ENCODE measurements at places on chromosomes 1 and 21.

DNA sequence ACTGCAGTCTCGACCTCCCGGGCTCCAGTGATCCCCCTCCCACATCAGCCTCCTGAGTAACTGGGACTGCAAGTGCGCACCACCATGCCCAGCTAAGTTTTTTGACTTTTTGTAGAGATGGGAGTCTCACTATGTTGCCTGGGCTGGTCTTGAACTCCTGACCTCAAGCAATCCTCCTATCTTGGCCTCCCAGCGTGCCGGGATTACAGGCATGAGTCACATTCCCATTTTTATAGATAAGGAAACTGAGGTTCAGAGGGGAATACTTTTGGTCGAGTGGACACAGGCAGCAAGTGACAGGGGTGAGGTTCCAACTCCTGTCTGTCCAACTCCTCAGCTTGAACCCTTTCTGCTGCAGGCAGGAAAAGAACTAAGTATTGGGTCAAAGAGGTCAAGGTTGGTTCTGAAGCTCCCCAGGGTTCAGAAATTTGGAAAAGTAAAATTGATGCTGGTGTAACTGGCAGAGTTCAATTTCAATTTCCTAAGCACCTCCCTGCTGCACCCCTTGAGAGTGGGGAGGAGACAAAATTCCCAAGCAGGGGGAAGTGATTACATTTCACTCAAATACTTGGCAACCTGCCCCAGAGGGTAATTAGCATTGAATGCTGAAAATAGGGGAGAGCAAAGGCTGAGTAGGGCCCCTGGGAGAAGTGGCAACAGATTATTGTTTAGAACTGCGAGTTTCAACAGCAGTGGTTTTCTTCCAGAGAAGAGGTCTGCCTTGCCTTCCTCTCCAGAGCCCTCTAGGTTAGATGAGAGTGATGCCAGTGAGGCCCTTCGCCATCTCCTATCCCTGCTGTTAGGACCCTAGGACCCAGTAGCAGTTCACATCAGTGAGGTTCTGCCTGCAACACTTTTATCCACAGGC lies 17.5 kb upstream of the ALPL start:
- no peak for DNase-seq

GRCh38 chr1:176193663-176194062 lies 13.4 kb downstream of the COP1 start:
- no peak for DNase-seq

GRCh38 chr21:16134134-16134533 lies 404.4 kb downstream of the USP25 start:
- DNase-seq, result no peak

DNA sequence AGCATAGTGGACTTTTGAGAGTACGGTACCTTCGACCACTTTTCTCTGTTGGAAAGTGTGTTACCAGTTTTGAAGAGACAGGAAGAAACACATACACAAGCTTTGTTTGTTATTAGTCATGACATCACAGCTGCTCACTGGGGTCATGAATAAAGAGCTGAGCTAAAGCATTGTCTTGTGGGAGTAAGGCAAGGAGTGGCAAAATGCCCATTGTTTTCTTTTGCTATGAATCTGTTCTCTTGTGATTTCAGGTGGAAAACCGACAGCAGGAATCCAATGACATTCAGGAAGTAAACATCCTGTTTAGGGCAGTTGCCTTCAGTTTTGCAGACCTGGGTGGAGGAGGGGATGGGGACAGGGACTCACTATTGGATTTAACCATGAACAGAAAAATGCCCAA lies 66.2 kb downstream of the RGL1 start:
- DNase-seq, result no peak

- DNase-seq, result no peak
Measured at GRCh38 chr21:46597031-46597430, 7.9 kb downstream of the S100B start.

GRCh38 chr1:42945164-42945563 lies 13.5 kb downstream of the SLC2A1 start:
- DNase-seq, result no peak

GRCh38 chr1:96487971-96488370 lies 233.6 kb upstream of the PTBP2 start:
- DNase-seq, result no peak

DNA sequence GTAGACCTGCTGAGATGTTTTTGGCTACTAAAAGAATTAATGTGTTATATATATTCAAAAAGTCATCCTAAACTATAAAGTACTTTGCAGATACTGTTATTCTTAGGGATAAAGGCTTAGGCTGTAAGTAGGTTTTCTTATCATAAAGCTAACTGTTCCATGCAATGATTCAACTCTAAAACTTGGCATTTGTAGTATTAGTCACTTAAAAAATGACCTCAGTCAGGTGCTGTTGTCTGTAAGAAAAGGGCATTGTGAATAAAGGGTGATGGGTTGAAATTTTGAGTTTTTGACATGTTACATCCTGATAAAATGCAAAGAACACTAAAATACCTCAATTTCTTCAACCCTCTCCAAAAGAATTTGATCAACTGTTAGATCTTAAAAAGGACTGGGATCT lies 32.9 kb downstream of the ADCY10 start:
- no peak for DNase-seq

DNA sequence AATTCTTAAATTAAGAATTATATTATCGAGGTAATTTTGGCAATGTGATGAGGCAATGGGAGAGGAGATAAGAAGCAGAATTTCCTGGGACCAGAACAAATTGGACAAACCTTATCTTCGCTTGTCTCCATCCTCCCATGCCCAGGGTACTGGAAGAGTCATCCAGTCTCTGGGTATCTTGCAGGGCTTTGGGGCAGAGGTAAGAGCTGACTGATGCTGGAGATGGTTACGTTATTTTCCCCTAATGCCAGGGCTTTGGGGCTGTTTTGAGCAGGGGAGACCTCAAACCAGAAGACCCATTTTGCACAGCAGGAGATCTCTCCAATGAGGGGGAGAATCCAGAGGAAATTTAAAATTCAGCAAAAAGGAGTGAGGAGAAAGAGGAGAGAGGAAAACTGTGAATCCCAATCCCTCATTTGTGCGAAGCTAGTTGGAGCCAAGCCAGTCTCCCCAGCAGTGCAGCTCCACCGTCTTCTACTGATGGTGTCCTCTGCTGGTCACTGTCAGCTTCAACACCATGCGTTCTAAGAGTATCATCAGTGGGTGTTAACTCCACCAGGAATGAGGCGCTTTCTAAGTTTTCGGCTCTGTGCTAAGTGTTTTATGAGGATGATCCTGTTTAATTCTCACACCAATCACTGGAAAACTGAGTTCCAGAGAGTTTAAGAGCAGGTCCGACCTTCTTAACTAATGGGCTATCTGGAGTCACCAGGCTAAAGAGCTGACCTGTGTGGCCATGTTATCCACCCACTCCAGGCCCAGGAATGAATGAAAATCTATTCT lies 86.8 kb upstream of the CD34 start:
- DNase-seq, result peak; percentile 12

DNA sequence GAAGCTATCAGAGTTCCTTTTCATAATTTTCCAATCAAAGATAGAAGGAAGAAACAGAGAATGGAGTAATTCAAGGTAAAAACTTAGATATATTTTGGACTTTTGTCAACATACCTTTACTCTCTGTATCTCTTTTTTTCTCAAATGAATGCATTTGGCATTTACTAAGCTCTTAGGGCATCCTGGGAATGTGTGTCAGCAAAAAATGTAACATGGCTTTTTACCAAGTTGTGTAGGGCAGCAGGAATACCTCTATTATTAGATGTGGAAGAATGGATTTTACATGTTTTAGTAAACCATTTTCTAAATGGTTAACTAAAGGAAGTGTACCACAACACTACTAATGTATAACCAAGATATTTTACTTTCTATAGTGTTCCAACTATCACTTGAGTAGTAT lies 4.2 kb upstream of the COL11A1 start:
- DNase-seq, result no peak

DNA sequence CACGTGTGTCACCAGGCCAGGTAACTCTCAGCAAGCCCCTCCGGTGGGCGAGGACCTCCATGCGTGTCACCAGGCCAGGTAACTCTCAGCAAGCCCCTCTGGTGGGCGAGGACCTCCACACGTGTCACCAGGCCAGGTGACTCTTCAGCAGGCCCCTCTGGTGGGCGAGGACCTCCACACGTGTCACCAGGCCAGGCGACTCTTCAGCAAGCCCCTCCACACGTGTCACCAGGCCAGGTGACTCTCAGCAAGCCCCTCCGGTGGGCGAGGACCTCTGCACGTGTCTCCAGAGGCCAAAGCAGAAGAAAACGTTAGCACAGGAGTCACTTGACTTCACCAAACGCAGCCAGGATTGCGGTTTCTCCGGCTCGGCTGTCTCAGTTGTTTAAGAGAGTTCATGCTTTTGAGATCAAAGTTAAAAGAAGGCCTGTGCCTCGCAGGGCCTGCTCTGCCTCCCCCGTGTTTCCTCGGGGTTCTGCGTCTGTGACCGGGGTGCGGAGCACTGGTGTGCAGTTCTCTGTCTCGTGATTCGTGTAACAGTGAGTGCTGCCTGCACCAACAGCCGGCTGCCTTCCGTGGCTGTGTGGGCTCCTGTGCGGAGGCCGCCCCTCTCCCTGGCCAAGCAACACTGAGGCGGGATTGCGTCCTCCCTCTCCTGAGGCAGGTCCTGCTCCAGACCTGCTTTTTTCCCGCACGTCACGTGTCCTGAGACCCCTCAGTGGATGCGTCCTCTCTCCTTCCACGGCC lies 56.6 kb downstream of the PRKCZ start:
- DNase-seq, result no peak

DNA sequence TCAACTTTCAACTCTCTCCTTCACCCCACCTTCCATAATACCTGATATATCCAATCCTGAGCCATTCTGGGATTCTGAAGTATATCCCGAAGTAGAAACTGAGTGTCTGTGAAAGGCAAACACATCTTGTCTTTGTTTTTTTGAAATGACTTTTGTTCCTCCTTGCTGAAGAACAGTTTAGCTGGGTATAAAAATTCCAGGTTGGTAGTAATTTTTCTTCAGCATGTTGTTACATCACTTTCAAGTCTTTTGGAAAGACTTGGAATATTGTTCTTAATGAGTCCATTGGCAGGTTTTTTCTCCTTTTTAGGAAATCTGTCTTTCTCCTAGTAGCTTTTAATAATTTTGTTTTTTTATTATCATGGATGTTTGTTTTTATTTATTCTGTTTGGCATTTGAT lies 32.7 kb downstream of the CRYAA start:
- no peak for DNase-seq

DNA sequence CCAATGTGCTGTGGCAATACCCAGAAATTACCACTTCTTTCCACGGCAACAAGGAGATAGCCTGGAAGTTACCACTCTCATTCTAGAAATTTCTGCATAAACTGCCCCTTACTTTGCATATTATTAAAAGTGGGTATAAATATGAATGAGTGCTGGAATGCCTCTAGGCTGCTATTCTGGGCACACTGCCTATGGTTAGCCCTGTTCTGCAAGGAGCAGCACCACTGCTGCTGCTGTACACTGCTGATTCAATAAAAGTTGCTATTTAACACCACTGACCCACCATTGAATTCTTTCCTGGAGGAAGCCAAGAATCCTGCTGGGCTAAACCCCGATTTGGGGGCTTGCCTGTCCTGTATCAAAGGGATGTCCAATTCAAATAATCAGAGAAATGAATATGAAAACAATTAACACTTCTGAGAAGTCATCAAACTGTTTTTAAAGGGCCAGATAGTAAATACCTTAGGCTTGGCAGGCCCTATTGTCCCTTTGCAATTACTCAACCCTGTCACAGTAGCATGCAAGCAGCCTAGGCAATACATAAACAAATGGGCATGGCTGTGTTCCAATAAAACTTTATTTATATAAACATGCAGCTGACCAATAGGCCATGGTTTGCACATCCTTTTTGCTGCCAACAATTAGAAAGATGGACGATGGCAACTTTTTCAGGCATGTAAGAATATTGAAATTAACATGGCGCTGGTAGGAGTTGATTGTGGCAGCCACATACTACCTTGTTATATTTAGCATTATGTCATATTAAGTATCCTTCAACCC lies 369.4 kb upstream of the B3GALT2 start:
- no peak for DNase-seq

DNA sequence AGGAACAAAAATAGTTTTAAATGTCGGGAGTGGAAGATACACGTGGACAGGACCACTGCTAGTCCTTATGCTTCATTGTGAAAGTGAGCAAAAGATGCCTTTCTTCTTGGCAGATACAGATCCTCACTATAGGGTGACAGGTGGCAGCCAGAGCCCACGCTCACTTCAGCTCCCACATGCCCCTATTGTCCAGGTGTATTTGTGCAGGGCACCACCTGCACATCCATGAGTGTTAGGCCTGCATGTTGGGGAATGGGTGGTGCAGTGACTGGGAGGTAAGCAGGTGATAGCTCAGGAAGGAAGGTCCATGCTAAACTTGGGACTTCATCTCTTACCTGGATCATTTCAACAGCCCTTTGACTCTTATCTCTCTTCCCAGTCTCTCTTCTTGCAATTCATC lies 27.4 kb downstream of the SLC5A9 start:
- DNase-seq, result no peak

- DNase-seq, result no peak
Measured at GRCh38 chr21:35529171-35529863, 480.2 kb upstream of the RUNX1 start.

GRCh38 chr21:42469272-42469671 lies 26.8 kb downstream of the RSPH1 start:
- no peak for DNase-seq

- no peak for DNase-seq
Measured at GRCh38 chr1:197771904-197772556, 3.2 kb downstream of the DENND1B start.

DNA sequence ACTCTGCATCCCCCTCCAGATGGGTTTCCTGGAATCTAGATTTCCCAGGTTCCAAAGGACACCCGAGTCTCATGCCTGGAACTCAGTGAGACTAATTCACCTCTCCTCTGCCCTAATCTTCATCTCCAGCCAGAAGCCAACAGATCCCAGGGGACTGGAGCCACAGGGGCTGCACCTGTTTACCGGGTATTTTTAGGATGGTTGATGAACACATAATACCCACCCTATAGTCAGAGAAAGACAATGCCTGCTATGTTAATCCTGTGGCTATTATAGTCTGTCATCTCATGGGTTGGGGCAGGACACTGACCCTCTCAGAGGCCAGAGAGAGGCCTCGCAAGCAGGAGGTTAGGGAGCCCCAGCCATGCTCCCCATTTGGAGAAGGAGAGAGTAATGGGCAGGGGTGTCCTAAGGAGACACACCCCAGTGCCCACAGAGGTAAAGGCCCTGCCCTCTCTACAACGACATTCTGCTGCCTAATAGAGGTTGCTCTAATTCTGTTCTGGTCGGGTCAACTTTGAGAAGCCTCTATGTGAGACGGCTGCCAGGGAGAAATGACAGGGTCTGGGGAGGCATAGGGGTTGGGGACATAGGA lies 1.0 kb upstream of the TNNI1 start:
- no peak for DNase-seq

GRCh38 chr1:151819976-151820623 lies 11.5 kb downstream of the RORC start:
- no peak for DNase-seq
